ENCODE measurements at places on chromosomes 3 and 15.

DNA sequence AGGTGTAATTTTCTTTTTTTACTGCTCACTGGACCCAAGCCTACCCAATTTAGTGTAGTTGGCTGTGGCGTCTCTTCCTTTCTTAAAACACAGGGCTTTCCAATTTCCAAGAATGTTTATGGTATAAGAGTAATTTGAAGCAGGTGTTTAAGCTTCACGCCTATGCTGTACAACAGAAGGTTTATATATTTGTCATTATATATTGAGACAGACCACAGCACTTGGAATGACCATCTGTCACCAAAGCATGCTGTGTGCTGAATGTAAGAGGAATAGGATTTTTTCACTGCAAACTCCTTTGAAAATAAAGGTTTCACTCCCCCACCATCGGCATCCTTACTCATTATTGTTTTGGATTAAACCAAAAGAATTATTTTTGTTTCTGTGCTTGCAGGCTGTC lies 325.7 kb downstream of the OTOL1 start:
- no peak for DNase-seq

- DNase-seq, result no peak
Observed at GRCh38 chr15:67865331-67865730, 25.5 kb upstream of the RNU6-1 start.

DNA sequence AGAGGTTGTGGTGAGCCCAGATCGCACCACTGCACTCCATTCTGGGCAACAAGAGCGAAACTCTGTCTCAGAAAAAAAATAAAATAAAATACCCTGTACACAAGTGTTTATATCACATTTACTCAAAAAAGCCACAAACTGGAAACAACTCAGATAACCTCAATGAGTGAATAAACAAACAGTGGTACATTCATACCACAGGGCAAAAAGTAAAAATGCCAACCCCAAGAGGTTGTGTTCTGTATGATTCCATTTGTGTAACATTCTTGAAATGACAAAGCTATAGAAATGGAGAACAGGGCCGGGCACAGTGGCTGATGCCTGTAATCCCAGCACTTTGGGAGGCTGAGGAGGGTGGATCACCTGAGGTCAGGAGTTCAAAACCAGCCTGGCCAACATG lies 12.9 kb downstream of the EDC3 start:
- no peak for DNase-seq

GRCh38 chr15:61530769-61531168 lies 301.7 kb upstream of the RORA start:
- no peak for DNase-seq

- no peak for DNase-seq
Observed at GRCh38 chr3:79986338-79986737, 218.5 kb upstream of the ROBO1 start.

DNA sequence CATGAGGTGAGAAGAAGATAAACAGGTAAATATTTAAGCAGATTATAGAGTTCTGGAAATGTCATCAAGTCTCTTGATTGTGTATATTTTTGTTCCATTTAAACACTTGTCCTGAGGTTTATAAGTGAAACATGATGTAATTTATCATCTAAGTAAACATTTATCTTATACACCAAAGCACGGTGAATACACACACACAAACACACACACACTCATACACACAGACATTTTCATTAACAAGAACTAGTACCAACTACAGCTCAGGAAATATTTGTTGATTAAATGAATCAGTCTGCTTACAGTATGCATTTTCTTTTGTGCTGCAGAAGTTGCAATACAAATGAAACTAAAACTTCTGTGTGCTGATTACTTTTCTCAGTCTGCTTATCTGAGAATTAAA lies 357.3 kb downstream of the ZBTB20 start:
- no peak for DNase-seq

DNA sequence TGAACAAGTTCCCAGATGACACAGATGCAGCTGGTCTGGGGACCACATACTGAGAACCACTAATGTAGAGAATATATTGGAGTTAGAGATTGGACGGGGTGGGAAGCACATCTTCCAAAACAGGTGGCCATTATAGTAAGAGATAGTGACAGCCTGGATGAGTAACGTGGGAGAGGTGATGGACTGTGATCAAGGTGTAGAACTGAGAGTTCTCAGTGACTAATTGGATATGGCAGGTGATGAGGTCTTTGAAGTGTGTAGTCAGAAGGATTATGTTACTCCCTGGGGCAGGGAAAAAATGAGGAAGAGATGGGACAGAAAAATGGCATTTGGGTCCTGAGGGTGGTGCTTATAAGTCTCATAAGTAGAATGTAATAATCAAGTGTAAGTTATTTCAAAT lies 66.6 kb downstream of the KCNMB2 start:
- DNase-seq, result no peak

GRCh38 chr15:55775316-55775715 lies 32.4 kb upstream of the PRTG start:
- DNase-seq, result no peak

- DNase-seq, result no peak
Observed at GRCh38 chr3:127955728-127956127, 40.7 kb downstream of the KBTBD12 start.

GRCh38 chr3:60555686-60556354 lies 695.4 kb downstream of the FHIT start:
- DNase-seq, result no peak

DNA sequence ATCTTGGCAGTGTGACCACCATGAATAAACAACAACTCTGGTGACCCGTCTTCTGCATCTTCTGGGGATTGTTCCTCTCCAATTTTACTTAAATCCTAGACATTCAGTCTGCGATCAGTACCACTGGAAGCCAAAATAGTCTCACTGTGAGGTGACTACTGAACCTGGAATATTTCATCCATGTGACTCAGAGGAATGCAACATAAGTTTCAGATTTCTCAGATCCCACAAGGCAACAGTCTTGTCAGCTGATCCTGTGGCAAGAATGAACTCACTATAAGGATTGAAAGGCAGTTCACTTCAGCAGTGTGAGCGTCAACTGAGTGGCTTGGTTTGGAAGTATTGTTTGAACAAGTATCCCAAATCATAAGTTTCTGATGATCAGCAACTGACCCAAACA lies 13.2 kb downstream of the NSUN3 start:
- DNase-seq, result no peak

GRCh38 chr3:26838026-26838425 lies 215.5 kb downstream of the LRRC3B start:
- no peak for DNase-seq

- DNase-seq, result peak; percentile 65
Observed at GRCh38 chr3:66822186-66823008, 175.7 kb upstream of the KBTBD8 start.

- no peak for DNase-seq
Observed at GRCh38 chr3:149826636-149827035, 13.6 kb downstream of the RNF13 start.

GRCh38 chr3:12334786-12335185 lies 45.9 kb downstream of the PPARG start:
- no peak for DNase-seq

GRCh38 chr3:106403371-106404145 lies 534.7 kb upstream of the CBLB start:
- DNase-seq, result peak; percentile 56

GRCh38 chr15:45091161-45091560 lies 22.8 kb downstream of the DUOX2 start:
- DNase-seq, result no peak

- no peak for DNase-seq
Observed at GRCh38 chr3:126364130-126364695, 7.0 kb upstream of the KLF15 start.

GRCh38 chr15:65105038-65105437 lies 10.0 kb downstream of the UBAP1L start:
- no peak for DNase-seq

- no peak for DNase-seq
Observed at GRCh38 chr3:117734496-117734895, 1024.9 kb downstream of the TUSC7 start.

GRCh38 chr3:69948246-69948862 lies 51.2 kb upstream of the SAMMSON start:
- DNase-seq, result peak; percentile 49

DNA sequence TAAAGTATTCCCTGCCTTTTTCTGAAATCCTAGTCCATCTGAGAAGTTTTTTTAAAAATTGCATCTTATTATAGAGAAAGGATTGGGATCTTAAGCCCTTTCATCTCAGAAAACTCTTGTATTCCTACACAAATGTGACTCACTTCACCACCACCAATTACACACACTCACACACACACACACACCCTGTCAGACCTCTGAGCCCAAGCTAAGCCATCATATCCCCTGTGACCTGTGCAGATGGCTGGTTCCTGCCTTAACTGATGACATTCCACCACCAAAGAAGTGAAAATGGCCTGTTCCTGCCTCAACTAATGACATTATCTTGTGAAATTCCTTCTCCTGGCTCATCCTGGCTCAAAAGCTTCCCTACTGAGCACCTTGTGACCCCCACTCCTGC lies 1181.9 kb downstream of the ROBO2 start:
- DNase-seq, result no peak

GRCh38 chr3:138799822-138800221 lies 34.9 kb downstream of the PIK3CB start:
- no peak for DNase-seq

- no peak for DNase-seq
Observed at GRCh38 chr15:101398247-101398646, 91.3 kb downstream of the PCSK6 start.

DNA sequence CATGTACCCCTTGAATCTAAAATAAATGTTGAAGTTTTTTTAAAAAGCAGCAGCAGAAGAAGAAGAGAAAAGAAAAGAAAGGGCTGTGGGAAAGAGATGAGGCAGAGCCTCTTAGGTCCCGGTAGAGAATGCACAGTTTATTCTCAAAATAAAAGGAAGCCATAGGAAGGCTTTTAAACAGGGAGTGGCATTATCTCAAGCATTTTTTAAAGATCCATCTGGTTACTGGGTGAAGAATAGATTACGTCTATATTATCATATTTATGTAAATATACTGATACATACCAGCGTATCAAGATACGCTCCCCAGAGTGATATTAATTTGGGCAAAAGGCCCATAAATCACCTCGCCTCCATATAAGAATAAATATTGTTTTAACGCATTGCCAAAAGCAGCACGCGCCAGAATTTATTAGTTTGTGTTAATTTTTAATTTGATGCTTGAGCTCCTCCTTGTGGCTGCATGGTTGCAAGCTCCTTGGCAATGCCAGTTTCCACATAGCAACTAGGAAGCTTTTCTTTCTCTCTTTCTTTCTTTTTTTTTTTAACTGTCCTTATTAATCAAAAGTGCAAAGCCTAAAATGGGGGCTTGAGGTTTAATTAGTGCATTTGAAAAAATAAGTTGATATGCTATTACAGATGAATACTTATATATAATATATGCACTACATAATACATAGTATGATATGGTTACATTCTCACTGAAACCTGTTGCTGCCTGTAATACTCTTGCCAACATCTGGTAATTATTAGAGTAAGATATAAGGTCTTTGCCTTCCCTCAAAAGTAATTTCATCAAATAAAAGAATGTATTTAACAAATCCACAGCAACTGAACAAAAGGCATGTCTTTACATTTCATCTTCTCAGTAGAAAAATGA lies 242.8 kb upstream of the UBE2E2 start:
- peak; percentile 74 for DNase-seq

DNA sequence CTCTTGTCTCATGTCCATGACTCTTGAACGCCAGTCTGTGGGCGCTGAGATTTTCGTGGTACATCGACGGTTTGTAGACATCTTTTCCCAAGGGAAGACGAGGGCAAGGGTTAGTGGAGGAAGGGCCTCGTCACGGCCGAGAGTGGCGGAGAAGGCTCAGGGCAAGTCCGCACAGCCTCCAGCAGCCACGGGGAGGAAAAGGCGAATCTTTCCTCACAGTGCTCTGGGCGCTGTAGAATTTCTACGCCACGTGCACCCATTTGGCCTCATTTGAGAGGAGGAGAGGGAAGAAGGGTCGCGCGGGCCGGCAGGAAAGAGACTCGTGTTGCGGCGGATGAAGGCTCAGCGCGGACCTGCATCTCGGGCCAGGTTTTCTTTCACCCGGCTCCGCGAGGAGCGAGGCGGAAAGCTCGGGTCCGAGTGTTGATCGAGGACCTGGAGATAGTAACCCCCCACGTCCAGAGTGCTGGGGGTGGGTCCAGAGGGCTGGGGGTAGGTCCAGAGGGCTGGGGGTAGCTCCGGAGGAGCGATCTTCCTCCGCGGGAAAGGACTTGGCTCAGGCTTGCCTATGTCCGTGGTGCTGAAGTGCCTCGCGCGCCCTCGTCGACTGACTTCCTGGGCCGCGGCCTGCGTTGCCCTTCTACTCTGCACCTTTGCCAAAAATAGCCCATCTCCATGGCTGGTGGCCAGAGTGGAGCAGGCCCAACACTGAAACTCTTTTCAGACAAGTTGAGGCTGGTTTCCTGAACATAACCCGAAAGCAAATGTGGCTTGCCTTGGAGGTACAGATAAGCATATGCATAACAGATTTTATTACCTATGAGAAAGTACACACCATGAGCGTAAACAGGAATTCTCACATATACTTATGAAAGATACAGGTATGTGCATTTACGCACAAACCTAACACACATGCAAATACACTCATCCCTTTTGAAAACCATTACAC lies 1.1 kb downstream of the SLC35G2 start:
- no peak for DNase-seq

- peak; percentile 5 for DNase-seq
Observed at GRCh38 chr3:171660188-171660587, 150.1 kb downstream of the PLD1 start.

GRCh38 chr3:114873591-114873990 lies 273.5 kb downstream of the ZBTB20 start:
- no peak for DNase-seq

DNA sequence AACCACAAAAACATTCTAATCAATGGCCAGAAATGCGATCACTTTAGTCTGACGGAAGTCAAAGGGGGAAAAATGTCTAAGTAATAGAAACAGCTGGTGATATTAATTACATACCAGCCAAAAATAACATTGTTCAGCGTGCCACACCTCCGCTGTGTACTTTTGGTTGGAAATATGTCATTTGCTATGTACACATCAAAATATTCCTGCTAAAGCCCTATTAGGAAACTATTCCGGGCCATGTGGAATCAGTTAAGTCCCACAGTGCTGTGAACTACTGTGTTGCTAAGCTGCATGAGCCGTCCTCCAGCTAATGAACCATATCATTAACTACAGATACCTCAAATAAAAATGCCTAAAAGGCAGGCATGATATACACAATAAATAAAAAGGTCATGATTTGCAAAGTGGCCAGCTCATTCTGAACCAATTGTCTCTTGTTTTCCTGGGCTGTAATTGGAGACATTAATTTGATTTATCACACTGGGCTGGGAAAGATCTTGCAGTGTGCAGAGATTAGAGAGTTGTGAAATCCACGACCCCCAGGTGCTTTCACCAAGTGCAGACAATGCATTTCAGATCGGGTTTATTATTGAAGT lies 200.5 kb upstream of the LRTM1 start:
- no peak for DNase-seq

DNA sequence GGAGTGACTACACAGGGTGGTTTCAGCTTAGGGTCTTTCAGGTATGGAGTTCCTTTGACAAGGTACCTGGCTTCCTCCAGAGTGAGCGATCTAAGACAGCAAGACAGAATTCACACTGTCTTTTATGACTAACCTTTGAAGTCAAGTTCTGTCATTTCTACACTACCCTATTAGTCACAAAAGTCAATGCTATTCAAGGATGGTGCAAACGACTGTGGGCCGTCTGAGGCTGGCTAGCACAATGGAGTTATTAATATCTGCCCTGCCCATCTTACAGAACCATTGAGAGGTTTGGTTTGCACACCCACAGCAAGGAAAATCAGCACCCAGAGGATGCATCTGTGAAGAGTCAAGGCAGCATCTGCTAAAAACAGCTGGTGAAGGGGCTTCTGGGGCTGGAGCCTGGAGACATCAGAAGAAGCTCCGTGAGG lies 62.9 kb upstream of the XCR1 start:
- no peak for DNase-seq
